RPMI7951 (cell line): ENCODE measurements at places on chromosomes 5 and 9. TPM values are rescaled to one million over a fixed set of nuclear protein-coding genes. Genes with fewer than 3 reads are reported as not detected.

Gene DPYSL3
- total RNA-seq = 191 and 198 TPM in 2 replicates

Gene CDH6
- 0.12 and 0.78 TPM in 2 replicates for total RNA-seq

Gene ZNF354C
- total RNA-seq = 2.3 and 2.5 TPM in 2 replicates

Gene PCDHGB5
- total RNA-seq = 18.6 and 19.8 TPM in 2 replicates

Gene RCL1
- total RNA-seq = 8.4 and 8.6 TPM in 2 replicates

Gene PCDHA9
- total RNA-seq = not detected in 2 replicates

Gene ENTREP1
- 0.10 TPM in 1 of 2 replicates, not detected in the other for total RNA-seq

Gene SURF4
- 188 and 217 TPM in 2 replicates for total RNA-seq

Gene PTPN3
- total RNA-seq = 1.6 TPM in 2 replicates

Gene CBY3
- not detected in 2 replicates for total RNA-seq

Gene HTR1A
- total RNA-seq = not detected in 2 replicates

Gene SMIM33
- total RNA-seq = not detected in 2 replicates

Gene CCNG1
- total RNA-seq = 190 and 272 TPM in 2 replicates

Gene GNA14
- 1.1 TPM in 1 of 2 replicates, not detected in the other for total RNA-seq

Gene LURAP1L
- 0.98 and 1.8 TPM in 2 replicates for total RNA-seq

Gene DDX41
- total RNA-seq = 74.2 and 87.6 TPM in 2 replicates

Gene DAB2IP
- total RNA-seq = 3.1 and 3.8 TPM in 2 replicates

Gene IL13
- total RNA-seq = not detected in 2 replicates

Gene TTC16
- not detected in 2 replicates for total RNA-seq

Gene PJA2
- total RNA-seq = 50.0 and 55.8 TPM in 2 replicates

Gene MSX2
- 3.8 and 5.8 TPM in 2 replicates for total RNA-seq

Gene ARHGEF39
- total RNA-seq = 7.6 and 14.2 TPM in 2 replicates

Gene JADE2
- 8.3 and 10.7 TPM in 2 replicates for total RNA-seq

Gene SLC38A9
- total RNA-seq = 11.5 and 24.2 TPM in 2 replicates

Gene SLC36A3
- total RNA-seq = not detected in 2 replicates

Gene LRRC19
- total RNA-seq = not detected in 2 replicates

Gene PAX5
- total RNA-seq = not detected in 2 replicates

Gene PRRC1
- 44.6 and 52.3 TPM in 2 replicates for total RNA-seq

Gene GPR21
- not detected in 2 replicates for total RNA-seq

Gene MRPL22
- total RNA-seq = 24.4 and 24.7 TPM in 2 replicates

Gene PAEP
- 0.39 TPM in 1 of 2 replicates, not detected in the other for total RNA-seq

Gene C9orf153
- 0.48 TPM in 1 of 2 replicates, not detected in the other for total RNA-seq

Gene SAXO1
- under 0.01 TPM in 1 of 2 replicates, not detected in the other for total RNA-seq

Gene PCDHA1
- under 0.01 TPM in 1 of 2 replicates, not detected in the other for total RNA-seq
